ENCODE measurements at places on chromosomes 4 and X.

GRCh38 chr4:184475096-184475461 is 729 bp upstream of the IRF2 start:
- peak; percentile 55 for DNase-seq

DNA sequence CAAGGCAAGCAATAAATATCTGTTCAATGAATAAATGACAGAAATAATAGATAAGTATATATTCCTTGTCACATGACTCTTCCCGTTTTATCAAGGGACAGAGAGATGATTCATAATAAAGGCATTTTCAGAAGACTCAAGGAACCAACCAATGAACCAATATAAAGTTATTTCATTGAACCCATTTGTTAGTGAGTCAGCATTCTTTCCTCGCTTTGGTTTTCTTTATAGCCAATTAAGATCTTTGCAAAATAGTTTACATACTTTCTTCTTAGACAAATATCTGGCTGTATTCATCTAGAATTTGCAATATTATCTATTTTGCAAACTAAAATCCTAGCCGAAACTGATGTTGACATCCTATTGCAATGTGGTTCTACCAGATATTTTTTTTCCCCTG is 269.4 kb downstream of the IL15 start:
- no peak for DNase-seq

- DNase-seq, result no peak
Measured at GRCh38 chr4:132956962-132957361, 192.1 kb upstream of the PCDH10 start.

- DNase-seq, result no peak
Measured at GRCh38 chr4:14841801-14842768, 160.2 kb upstream of the CPEB2 start.

GRCh38 chrX:130393451-130394074 is 8.1 kb upstream of the GPR119 start:
- DNase-seq, result peak; percentile 7

DNA sequence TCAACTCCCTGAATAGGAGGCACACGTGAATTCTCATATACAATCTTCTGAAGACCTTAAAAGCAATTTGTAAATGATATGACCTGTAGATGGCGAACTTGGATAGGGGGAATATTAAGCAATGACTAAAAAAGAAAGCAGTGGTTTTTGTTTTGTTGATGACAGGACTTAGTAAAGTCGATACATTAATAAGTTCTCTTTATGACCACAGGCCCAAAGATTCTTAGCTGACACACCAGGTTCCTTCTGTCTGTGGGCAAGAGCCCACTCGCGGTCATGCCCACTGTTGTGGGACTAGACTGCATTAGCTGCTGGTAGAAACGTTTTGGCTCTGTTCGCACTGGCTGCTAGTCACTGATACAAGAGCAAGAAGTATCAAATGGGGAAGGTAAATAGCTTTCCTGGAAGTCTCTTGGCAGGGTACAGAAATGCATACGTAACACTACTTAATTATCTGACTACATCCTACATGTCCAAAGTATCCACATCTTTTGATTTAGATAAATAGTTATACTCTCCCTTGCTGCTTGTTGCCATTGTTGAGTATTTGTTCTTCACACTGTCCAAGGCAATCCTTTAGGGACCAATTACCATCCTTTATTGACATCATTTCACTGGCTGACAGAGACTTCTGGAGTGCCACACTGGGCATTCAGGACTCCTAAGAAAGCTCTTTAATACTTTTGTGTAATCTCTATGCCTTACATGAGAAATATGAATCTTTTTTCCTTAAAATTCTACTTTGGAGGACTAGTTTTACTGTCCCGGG is 31.0 kb downstream of the ALPK1 start:
- DNase-seq, result peak; percentile 42

DNA sequence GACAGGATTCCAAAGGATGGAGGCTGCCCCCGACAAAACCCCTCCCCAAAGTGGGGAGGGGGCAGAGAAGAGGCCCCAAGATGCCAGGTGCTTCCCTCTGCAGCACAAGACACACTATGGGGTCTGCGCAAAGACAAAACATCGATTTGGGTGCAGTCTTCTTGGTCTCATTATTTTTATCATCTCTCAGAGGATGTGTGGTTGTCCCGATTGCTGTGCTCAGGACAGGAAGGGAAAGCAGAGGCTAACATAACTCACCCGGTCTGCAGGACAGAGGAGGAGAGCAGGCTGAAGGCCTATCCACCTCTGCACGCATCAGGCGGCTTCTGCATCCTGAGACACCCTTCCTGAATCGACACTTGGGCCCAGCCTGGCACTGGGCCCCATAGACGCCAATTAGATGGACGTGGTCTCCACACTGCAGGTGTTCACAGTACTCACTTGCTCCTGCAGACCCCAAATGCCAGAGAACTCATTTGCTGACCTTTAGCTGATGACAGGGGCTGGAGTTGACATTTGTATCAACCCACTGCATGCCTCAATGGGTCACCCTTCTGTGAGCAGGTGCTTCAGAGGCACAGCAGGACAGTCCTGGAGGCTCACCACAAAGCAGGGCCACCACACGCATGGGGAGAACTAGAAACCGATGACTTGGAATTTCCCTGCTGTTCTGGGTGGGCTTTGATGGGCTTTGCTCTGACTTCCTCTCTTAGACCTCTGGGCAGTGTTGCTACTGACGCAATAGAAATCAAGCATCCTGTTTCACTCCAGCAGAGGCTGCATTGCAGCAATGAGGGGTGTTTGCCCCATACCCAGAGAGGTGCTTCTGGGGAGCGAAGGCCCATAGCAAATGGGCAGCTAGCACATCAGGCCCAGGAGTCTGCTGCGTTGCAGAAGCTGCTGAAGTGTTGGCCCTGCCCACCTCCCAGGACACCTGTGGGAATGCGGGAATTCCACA is 96.3 kb upstream of the ENPP6 start:
- peak; percentile 72 for DNase-seq

- DNase-seq, result no peak
Measured at GRCh38 chr4:89245459-89245858, 62.1 kb downstream of the GPRIN3 start.

DNA sequence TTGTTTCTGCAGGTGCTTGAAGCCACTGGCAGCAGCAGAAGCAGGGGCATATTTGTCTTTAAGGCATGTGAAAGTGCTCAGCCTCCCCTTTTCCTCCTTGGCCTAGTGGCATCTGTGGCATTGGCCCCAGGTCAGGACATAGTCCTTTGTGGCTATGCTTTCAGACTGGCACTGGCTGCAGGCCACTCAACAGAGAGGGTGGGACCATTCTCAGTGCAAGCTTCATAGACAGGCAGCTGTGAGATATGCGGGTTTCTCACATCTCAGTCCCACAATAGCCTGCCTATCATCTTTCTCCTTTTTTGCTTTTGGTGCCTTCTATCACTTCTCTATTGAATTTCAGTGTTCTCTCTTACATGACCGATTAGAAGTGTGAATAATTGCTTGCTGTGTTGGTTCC is 104.8 kb downstream of the ACTRT1 start:
- DNase-seq, result no peak

- no peak for DNase-seq
Measured at GRCh38 chr4:2067446-2068197, 8.5 kb downstream of the NAT8L start.

GRCh38 chr4:47045261-47045660 is 13.9 kb downstream of the GABRB1 start:
- no peak for DNase-seq

DNA sequence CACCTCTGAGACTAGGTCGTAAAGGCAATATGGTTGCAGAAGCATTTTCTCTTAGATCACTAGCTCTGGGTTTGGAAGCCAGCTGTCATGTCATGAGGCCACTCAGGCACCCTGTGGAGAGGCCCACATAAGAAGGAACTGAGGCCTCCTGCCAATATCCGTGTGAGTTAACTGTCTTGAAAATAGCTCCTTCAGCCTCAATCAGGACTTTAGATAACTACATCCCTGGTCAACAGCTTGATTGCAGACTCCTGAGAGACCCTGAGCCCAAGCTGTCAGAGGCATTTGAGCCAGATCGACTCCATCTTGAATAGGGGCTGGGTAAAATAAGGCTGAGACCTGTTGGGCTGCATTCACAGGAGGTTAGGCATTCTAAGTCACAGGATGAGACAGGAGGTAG is 15.1 kb upstream of the REPS2 start:
- no peak for DNase-seq

GRCh38 chrX:49291615-49292337 is 11.7 kb upstream of the GAGE10 start:
- DNase-seq, result peak; percentile 37

- DNase-seq, result no peak
Measured at GRCh38 chrX:18596096-18596495, 75.8 kb downstream of the RS1 start.

DNA sequence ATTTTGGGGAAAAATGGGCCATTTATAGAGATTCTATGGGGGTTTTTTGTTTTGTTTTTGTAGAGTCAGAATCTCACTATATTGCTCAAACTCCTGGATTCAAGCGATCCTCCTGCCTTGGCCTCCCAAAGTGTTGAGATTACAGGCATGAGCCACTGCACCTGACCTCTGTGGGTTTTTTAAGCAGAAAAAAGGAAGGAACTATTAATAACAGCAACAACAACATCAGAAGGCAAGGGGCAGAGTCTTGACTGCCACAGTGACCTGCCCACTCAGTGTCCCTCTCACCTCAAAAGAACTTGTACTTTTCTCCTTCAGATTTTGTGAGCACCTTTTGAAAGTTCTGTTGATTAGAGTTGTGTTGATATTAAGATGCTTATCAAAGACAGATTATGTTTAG is 48.1 kb downstream of the FNIP2 start:
- no peak for DNase-seq

GRCh38 chr4:185623444-185624258 is 88.3 kb upstream of the PDLIM3 start:
- DNase-seq, result no peak

- no peak for DNase-seq
Measured at GRCh38 chr4:26400132-26400531, 79.3 kb downstream of the RBPJ start.

DNA sequence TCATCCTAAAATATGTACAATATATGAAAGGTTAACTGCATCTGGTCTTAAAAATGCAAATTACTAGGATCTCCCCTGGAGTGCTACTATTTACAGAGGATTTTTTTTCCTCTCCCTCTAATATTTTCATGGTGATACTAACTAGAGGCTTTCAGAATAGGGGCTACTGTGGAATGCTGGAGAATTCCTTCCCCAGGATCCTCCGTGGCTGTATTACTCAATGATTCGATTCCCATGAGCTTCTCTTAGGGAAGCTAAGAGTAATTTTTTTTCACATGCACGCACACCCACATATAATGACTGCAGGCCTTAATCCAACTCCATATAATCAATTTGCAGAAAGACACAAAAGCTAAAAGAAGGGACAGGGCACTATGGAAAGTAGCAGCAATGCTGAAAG is 184.7 kb downstream of the ARHGAP6 start:
- DNase-seq, result no peak

- no peak for DNase-seq
Measured at GRCh38 chr4:5014007-5014682, 5.1 kb downstream of the CYTL1 start.

GRCh38 chr4:98794565-98795205 is 134.2 kb downstream of the EIF4E start:
- DNase-seq, result no peak

DNA sequence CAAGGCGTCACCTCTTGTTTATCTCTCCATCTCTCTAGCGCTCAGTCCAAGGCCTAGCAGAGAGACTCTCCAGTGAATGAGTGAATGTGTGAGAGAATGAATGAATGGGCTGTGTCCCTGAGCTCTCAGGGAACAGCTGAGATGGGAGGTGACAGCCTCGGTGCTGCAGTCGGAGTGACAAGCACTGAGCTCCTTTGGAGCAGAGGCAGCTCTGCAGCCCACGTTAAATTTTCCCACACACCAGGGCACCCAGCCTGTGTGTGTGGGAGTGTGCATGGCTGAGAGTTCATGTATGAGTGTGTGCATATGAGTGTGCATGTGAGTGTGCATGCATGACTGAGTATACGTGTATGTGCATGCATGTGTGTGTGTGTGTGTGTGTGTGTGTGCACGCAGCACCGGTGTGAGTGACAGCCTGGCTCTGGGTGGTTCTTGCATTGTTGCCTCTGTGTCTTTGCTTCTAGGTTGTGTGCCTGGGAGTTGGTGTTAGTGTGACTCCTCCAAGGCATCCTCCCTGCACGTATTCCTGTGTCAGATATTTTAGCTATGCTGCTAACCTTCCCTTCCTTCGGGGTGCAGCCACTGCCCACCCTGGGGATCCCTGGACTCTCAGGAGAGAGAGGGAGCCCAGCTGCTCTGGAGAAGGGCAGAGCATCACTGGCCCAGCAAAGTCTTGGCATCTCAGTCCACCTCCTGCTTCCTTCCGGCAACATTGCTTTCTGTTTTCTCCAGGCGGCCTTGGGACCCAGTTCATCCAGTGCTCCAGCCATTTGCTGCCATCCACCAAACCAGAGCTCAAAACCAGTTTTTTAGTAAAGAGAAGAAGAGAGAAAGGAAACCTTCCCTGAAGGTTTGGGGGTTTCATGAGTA is 98.6 kb downstream of the PPP2R2C start:
- DNase-seq, result no peak

DNA sequence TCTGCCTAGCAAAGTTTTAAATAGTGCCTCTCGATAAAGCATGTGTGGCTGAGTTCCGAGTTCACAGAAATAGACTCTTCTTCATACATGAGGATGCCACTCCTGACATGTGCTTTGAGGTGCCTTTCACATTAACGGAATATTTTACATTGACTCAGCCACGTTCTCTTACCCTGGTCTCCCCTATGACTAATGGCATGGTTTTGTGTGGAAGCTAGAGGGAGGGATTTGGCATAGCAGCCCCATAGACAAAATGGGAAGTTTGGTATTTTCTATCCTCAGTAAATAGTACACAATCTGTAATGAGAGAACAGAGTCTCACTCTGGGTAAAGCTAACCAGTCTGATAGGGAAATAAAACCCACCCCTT is 68.9 kb downstream of the PCDH19 start:
- DNase-seq, result no peak

GRCh38 chrX:136210243-136210642 is 41.0 kb downstream of the MAP7D3 start:
- DNase-seq, result no peak

DNA sequence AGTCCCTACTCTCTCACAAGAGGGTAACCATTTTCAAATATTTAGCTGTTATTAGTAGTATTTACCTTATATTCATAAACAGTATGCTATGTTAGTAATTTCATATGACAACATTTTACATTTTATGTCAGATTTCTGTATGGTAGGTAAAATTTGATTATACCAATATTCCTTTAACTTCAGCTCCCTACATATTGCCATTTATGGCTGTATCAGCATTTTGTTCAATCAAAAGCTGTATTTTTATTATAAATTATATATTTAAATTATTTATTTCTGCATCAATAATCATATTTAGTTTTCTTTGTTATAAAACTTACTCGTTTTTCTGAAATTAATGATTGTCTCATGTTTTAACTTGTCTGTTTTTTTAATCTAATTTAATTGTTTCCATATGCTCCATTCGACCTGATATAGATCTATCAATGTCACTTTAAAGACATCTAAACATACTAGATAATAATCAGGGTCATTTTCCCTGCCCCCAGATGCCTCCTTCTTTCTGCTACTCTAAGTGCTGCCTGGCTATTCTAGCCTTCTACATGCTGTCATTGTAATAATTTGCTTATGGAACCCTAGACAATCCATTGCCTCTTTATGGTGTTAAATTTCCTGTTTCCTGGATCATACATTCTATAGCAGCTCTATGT is 1976.7 kb upstream of the ADGRL3 start:
- DNase-seq, result no peak

GRCh38 chr4:108941904-108942430 is 179.1 kb upstream of the ETNPPL start:
- DNase-seq, result no peak

- DNase-seq, result no peak
Measured at GRCh38 chr4:106585915-106586349, 217.4 kb upstream of the GIMD1 start.

GRCh38 chrX:151391722-151392121 is 5.3 kb upstream of the VMA21 start:
- no peak for DNase-seq

GRCh38 chr4:1732911-1733310 is 11.6 kb downstream of the TACC3 start:
- DNase-seq, result no peak
